Kidney glomerular epithelial cell (primary cell): ENCODE measurements at places on chromosomes 11 and 22.

DNA sequence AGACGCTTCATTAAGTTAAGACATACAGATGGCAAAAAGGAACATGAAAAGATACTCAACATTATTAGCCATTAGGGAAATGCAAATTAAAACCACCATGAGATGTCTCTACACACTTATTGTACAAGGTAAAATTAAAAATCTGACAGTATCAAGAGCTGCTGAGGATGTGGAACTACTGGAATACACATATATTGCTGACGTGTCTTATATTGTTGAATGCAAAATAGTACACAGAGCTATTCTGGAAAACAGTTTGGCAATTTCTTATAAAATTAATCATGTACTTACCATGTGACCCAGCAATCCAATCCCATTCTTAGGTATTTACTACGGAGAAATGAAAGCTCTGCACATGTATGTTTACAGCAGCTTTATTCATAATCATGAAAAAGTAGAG is 742.5 kb downstream of the TBC1D22A start:
- no peak for DNase-seq

GRCh38 chr11:71470946-71471345 is 17.9 kb downstream of the NADSYN1 start:
- no peak for DNase-seq

GRCh38 chr11:16223558-16223957 is 132.8 kb downstream of the SOX6 start:
- DNase-seq = no peak

DNA sequence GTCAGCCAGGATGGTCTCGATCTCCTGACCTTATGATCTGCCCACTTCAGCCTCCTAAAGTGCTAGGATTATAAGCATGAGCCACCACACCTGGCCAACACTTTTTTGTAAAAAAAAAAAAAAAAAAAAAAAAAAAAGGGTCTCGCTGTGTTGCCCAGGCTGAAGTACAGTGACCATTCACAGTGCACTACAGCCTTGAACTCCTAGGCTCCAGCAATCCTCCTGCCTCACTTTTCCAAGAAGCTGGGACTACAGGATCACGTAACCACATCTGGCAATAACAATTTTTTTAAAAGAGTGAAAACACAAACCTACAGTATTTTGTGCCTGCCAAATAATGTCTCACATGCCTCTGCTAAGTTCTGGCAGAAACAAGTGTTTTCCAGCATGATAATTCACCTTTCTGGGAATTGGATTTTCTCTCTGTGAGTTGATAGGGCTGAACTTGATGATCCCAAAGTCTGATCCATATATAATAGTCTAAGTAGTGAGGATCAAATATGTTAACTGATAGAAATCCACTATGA is 30.6 kb downstream of the ADORA2A start:
- DNase-seq = no peak

GRCh38 chr11:72807021-72807693 is 7.1 kb upstream of the ATG16L2 start:
- DNase-seq = no peak

DNA sequence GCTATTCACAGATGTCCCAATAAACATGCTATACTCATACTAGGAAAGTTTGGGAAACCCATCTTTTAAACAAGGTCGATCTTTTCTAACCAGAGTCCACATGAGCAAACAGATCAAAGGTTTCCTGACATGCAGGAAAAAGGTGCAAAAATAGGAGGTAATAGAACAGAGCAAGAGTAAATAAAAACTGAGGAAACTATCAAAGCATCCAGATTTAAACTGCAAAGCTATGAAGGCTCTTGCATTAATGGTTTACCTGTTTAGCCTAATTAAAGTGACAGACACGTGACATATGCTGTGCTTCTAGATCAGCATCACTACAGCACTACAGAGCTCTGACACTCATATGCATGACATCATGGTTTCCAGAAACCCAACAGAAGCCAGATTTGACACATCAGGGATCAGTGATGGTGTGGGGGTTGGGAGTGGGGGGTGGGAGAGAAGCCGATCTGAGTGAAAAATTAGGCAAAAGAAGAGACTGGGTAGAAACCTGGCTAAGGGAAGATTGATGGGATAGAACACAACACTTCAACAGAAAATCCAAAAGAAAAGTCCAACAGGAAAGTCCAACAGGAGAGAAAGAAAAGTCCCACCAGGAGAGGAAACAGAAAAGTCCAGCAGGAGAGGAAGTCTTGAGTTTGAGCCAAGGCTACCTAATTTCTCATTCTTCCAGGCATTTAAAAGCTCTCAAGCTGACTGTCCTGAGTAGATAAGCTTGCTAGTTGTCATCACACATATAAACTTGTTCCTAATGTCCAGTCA is 262.3 kb downstream of the SOX6 start:
- DNase-seq = no peak

DNA sequence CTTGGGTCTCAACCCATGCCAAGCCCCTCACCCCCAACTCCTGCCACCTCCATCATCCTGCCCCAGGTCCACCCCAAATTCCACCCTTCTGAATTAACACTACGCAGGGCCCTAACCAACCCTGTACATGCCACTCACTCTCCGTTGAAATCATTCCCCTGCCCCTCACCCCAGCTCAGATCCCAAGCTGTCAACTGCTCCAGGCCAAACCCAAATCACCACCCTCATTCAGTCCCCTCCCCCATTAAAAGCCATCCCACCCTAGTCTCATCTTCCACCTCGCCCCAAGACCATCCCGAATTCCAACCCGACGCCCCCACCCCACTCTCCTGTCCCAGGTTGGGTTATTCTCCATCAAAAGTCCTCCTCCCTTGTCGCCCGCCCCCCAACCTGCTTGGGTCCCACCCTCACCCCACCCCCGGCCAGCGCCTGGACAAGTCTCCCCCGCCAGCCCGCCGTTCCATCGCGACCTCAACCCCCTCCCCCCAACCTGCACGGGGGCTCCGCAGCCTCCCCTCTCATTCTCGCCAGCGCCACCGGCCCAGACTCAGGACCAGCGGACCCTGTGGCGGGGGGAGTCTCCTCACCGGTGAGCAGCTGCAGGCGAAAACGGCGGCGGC is 466 bp downstream of the FAM168A start:
- no peak for DNase-seq

DNA sequence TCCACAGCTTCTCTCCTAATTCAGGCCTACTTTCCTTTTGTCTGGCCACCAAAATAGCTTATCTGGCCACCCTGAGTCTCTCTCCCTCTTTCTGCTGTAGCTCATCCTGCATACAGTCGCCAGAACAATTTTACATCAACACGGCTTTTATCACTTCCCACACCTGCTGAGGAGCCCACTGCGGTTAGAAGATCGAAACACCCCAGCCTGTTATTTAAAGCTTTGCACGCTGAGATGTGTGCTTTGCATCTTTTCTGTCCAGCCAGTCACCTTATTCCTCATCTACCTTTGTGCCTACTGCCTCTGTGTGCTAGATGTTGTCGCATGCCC is 96.0 kb downstream of the COMMD9 start:
- no peak for DNase-seq

DNA sequence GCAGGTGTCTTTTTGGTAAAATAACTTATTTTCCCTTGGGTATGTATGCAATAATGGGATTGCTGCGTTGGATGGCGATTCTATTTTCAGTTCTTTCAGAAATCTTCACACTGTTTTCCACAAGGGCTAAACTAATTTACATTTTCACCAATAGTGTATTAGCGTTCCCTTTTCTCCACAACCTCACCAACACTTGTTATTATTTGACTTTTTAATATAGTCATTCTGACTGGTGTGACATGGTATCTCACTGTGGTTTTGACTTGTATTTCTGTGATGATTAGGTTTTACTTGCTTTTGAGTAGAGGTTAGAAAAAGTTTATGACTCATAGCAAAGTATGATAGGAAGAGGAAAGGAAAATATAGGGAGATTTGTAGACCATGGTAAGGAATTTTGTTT is 92.3 kb downstream of the DLG2 start:
- no peak for DNase-seq

GRCh38 chr11:3809624-3809928 is 1.2 kb downstream of the PGAP2 start:
- no peak for DNase-seq

DNA sequence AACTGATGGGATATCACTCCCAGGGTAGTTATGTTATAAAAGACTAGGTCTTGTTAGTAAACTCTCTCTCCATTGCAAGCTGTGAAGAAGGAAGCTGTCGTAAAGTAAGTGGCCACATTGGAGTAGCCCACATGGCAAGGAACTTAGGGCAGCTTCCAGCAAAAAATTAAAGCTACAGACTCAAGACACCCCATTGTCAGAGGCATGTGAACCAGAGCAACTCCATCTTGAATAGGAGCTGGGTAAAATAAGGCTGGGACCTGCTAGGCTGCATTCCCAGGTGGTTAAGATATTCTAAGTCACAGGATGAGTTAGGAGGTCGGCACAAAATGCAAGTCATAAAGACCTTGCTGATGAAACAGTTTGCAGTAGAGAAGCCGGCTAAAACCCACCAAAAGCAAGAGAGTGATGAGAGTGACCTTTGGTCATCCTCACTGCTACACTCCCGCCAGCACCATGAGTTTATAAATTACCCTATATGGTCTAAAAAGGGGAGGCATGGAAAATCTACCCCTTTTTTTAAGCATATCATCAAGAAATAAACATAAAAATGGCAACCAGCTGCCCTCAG is 23.9 kb downstream of the CCKBR start:
- no peak for DNase-seq

DNA sequence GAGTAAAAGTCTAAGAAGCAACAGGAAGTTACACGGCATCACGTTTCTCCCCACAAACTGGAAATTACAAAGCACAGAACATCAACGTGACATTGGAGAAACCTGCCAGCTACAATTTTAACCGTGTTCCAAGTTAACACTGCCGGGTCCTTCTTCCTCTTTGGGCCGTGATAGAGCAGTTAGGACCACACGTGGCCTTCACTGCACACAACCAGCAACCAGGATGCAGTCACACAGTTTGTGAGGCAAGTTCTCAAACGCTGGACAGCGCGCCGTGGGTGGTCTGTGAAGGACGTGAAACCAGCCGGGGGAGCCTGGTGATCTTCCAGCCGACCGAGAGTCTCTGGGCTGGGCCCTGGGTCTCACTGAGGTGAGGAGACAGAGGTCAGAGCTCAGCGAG is 14.6 kb downstream of the C11orf21 start:
- no peak for DNase-seq

DNA sequence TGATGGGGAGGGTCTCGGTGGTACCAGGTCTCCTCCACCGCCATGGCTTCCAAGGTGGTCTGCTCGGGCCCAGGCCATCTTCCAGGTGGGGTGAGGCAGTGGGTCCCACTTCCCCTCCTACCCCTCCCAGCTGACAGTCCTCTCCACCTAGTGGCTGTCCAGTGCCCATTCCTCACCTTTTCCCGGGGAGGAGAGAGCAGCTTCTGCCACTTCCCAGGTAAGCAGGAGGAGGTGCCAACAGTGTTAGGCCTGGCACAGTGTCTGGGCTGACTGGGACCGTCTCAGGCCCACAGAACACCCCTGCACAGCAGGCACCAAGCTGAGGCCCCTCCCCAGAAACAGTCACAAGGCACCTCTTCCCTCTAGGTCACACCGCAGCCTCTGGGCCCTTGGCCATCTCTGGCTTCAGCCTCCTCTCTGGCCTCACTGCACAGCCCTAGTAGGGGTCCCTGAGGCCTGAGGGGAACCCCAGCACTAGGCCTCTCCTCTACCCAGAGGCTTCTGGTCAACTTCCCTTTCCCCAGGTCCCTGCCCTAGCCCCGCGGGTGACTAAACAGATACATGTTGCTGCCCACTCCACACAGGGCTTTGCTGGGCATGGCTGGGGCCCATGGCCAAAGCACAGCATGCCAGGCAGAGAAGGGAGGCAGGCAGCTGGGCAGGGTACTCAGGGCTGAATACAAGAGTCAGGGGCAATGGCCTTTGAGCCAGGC is 2.3 kb upstream of the ANKRD13D start:
- DNase-seq = no peak

DNA sequence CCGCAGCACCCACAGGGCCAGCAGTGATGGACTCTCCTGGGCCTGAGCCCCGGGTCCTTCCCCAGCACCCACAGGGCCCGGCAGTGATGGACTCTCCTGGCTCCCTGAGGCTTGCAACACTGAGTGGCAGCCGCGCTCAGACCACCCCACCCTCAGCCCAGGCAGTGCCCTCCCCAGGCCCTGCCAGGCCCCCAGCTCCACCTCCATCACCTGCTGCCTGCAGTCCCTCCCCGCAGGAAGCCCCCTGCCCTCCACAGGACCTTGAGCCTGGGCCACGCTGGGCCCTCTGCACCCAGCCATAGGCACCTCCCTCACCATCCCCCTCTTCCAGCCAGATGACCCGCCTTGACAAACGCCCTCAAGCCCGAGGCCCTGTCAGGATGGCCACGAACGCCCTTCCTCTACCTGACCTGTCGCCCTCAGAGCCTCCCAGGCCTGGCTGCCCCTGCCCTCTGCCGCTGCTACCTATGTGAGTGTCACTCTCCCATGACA is 11.4 kb downstream of the ALG12 start:
- no peak for DNase-seq

- no peak for DNase-seq
Observed at GRCh38 chr11:93733474-93733873, 7.8 kb downstream of the TAF1D start.

DNA sequence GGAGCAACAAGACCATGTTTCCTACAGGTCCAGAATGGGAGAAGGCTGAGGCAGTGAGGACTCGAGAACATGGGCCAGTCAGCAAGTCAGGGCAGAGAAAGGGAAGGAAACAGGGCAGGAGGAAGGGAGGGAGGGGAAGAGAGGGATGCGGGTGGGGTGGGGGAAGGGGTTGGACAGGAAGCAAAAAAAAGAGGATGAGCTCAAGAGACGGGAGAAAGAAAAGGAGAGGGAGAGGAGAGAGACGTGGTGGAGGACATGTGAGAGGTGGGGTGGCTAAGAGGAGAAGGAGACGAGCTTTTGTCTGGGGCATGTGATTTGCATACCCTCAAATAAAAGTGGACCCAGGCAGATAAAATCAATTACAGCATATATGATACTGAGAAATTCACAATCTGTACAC is 389.5 kb upstream of the B3GAT1 start:
- DNase-seq = no peak

- no peak for DNase-seq
Observed at GRCh38 chr22:27329131-27329850, 472.3 kb downstream of the MN1 start.

- DNase-seq = no peak
Observed at GRCh38 chr11:45050111-45050510, 96.3 kb upstream of the PRDM11 start.

DNA sequence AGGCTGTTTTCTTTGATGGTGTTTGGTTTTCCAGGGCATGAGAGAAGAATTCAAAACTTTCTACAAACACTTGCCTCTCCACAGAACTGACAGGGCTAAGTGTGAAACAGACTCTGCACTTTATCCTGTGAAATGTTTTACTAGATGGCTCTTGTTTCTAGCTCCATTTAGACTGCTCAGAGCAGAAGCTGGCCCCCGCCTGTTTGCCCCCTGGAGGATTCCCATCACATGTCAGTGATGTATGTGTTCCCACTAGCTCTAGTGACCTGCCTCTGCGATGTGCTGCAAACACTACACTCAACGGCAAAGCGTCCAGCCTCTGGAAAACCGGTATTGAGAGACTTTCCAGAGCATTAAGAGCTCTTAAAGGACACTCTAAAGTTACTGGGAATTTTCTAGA is 41.4 kb upstream of the PCF11 start:
- DNase-seq = no peak

DNA sequence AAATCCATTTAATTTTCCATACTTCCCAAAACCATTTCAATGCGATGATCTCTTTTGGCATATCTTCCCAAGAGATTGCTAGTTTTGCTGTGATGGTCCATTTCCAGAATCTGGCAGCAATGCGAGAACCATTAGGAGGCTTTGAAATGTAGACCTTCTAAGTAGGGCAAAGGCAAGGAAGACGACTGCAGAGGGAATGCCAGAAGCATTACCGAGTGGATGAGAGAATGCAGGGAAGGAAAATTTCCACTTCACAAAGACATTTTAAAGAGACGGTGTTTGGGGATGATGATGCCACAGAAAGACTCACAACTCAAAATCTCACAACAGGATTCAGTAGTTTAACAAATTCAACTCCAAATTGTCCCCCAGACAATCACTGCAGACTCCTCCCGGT is 471 bp upstream of the CEP126 start:
- no peak for DNase-seq
